Mesenteric fat pad (tissue), 1 donor: ENCODE measurements at places on chromosomes 3 and 15. TPM values are rescaled to one million over a fixed set of nuclear protein-coding genes. Genes with fewer than 3 reads are reported as not detected.

DNA sequence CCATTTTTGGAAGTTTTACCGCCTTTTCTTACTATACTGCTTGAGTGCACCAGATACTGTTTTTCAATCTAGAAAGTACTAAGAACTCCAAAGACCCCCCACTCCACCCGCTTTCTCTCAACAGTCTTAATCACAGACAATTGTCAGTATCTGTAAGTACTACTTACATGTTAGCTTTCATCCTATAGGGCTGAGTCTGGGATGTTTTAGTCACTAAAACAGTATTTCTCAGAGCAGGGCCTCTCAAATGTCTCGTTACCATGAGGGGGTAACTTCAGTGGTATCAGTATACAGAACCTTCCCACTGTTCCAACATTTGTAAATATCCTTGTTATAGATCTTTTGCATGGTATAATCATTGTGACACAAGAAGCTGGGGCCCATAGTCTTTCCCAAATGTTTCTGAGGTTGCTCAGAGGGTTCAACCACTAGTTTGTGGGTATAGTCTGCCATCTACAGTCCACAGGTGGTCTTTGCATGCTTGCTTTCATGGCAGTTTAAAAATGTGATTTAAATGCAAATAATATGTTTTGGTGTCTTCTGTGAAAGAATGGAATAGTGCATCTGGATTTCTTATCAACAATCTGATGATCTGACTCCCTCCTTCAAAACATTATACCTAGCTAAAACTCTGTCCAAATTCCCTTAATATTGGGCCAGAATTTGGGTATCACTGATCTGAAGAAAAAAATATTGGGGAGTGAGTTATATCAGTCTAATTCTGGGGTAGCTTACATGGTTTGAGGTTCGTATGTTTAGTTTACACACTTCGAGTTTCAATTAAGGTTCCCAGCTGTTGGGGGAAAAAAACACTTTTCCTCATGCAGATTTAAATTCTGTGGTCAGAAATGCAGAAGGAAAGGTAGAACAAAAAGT, 18.0 kb upstream of the DNAJC13 start:
- no peak for DNase-seq

DNA sequence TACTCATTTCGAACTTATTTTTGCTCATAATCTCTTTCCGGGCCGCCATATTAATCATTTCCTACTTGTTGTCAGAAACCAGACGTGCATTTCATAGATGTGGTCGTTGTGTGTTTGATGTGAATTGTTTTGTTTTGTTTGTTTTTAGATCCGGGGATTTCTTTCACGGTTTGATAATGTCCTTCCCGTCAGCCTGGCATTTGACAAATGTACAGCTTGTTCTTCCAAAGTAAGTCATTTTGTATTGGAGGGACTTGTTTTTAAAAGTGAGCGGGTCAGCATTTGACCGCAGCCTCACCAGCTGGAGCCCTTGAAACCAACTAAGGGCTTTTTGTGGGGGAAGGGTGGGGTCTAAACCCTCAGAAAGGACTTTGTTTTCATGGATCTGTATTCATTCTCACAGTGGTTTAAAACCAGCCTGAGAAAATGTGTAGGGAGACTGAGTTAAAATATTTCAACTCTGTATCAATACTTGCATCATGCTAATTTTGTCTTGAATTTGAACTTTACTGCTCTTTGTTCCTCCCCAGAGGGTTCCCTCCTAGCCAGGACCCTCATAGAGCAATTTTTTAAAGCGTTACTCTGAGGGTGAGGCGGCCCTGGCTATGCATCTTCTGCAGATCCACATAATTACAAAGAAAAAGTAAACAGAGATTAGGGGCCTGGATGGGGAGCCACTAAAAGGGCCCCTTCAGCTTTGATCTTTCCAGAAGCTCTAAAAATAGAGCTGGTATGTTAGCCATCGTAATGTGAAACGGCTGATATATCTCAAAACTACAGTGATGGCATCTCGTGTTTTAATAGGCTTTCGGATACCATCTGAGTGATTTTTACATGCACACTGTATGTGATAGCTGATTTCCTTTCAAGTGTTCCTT, 107.9 kb downstream of the ATG7 start:
- DNase-seq, result no peak

- no peak for DNase-seq
Measured at GRCh38 chr15:57647791-57648130, 56.1 kb downstream of the MYZAP start.

The CAV3 gene
- total RNA-seq, result not detected

The MUC4 gene
- not detected for total RNA-seq

The SHC4 gene
- total RNA-seq, result not detected

The C3orf62 gene
- total RNA-seq, result 5.8 TPM

The TMEM45A gene
- 32.0 TPM for total RNA-seq

The CISH gene
- total RNA-seq, result 56.2 TPM

The AMIGO3 gene
- total RNA-seq, result not detected

The CHRM5 gene
- not detected for total RNA-seq
